ENCODE measurements at places on chromosomes 2 and 18. TPM values are rescaled to one million over a fixed set of nuclear protein-coding genes. Genes with fewer than 3 reads are reported as not detected.
A peak's percentile ranks its signal among the peaks of the same experiment; 100 is the strongest.

- H3K4me1 ChIP-seq, result no peaks in the 10 kb centered on the region
- H3K36me3 ChIP-seq, result no peaks in the 10 kb centered on the region
Observed at GRCh38 chr2:108215794-108216211, 24.0 kb upstream of the SULT1C3 start.

DNA sequence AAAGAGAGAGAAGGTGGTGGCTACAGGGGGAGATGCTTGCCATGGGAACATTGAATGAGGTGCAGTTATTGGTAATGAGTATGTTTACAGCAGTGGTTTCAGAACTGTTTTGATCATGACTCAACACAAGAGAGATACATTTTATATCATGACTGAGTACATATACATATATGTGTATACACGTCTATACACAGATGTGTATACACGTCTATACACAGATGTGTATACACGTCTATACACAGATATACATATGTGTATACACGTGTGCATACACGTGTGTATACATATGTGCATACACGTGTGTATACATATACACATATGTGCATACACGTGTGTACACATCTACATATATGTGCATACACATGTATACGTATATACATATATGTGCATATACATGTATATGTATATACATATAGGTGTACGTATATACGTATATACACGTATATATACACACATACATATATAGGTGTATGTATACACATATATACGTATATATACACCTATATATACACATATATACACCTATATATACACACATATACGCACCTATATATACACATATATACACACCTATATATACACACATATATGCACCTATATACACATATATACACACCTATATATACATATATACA, 518.5 kb downstream of the TSN start:
- H3K27me3 ChIP-seq, result peaks cover 3% of the 10 kb centered on the region
- no peak overlapping the region for H3K4me3 ChIP-seq
- H3K27ac ChIP-seq, result no peak overlapping the region
- H3K36me3 ChIP-seq, result no peaks in the 10 kb centered on the region
- DNase-seq, result no peak

DNA sequence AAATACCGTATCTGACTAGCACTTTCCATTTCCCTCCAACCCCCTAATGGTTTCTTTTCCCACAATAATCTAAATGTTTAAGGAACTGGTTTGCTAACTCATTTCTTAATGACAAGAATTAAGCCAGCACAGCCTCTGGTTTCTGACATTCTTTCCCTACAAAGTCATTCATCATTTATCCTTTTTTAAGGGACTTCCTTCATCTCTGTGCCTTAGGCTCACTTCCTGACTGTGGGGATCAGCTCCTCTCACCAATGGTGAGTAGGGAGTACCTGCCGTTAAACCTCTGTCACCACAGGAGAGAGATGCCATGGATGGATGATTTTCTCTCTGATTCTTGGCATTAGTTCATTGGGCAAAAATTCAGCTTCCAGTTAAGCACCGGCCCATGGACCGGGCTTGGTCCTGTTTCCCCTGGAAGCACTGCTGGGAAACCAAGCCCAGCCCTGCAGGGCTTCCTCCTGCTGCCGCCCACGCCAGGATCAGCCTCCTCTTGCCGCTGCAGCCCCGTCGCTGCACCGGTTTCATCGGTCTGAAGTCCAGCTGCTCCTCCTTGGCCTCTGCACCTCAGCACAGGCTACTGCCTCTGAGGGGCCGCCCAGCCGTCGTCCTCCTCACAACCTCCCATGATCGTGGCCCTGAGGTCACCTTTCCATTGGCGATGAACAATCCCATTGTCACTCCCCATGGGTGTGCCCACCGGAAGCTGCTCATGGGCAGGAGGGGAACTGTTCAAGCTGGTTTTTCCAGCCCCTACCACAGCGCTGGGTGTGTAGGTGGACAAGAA, 64.0 kb upstream of the ZNF516 start:
- H3K4me3 ChIP-seq, result no peak overlapping the region
- no peaks in the 10 kb centered on the region for H3K4me1 ChIP-seq
- peaks cover 40% of the 10 kb centered on the region for H3K27me3 ChIP-seq
- no peaks in the 10 kb centered on the region for H3K36me3 ChIP-seq

- no peak overlapping the region for H3K4me3 ChIP-seq
- H3K27ac ChIP-seq, result no peak overlapping the region
- H3K27me3 ChIP-seq, result peaks cover 4% of the 10 kb centered on the region
- no peaks in the 10 kb centered on the region for H3K4me1 ChIP-seq
Observed at GRCh38 chr2:98379311-98380202, 33.3 kb downstream of the CNGA3 start.

DNA sequence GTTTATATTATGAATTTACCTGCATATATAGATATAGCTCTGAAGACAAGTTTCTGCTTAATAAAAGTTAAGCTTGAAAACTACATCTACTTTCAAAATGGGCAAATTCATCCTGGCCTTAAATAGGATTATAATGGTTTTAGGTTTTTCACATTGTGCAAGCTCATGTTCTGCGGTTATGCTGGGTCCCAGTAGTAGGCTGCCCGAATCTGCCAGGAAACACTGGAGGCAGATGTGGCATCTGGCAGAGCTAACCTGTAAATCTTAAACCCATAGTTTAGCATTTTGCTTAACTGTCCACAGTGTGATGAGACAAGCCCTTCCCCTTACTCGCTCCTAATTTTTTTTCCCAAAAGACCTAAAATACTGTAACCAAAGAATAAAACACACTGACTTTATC, 234.2 kb downstream of the TCF4 start:
- no peak overlapping the region for H3K4me3 ChIP-seq
- H3K27me3 ChIP-seq, result no peaks in the 10 kb centered on the region
- H3K36me3 ChIP-seq, result no peaks in the 10 kb centered on the region

DNA sequence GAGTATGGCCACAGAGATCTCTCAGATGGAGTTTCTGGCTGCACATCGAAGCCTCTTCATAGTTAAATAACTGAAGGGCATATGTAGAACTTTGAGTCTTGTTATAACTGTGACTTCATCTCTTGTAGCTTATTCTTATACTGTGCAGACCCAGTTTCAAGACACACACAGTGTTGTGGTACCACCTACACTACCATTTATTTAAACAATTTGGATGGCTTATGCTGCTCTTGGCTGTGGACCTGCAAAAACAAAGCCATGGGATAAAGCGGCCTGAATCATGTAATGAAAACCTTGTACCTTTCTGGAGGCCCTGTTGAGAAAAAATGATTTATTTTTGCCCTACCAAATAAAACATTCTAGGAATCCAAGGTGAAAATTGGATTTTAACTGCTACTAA, 262.8 kb upstream of the RASGRP3 start:
- no peaks in the 10 kb centered on the region for H3K36me3 ChIP-seq
- no peak overlapping the region for H3K4me3 ChIP-seq
- no peak overlapping the region for H3K27ac ChIP-seq
- DNase-seq, result no peak
- no peaks in the 10 kb centered on the region for H3K4me1 ChIP-seq

DNA sequence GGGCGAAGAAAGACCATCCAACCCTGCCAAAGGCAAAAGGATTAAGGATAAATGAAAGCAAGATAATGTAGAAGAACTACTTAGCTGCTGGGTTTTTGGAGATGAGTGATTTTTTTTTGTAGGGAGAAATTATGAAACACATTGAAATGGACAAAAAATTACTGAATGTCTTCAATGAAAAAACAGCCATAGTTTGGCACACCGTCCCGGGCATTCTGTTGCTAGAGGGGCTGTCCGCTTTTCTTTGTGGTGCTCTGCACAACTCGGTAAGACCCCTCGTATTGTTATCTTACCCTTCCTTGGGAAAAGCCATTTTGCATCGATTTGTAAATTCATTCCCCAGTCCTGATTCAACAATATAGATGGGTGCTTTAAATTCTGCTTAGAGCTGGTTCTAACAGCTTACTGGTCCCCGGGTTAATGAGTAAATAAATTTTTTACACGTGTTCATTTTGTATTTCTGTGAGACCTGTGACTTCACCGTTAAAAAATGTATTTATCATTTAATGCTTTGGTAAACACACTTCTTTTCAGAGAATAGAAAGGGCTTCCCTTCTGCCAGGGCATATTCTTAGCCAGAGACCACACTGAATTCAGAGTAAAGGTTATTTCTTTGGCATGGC, 912 bp upstream of the LAPTM4A start:
- no peaks in the 10 kb centered on the region for H3K36me3 ChIP-seq
- peaks cover 3% of the 10 kb centered on the region for H3K27me3 ChIP-seq
- DNase-seq, result no peak
- no peak overlapping the region for H3K27ac ChIP-seq
- H3K4me3 ChIP-seq, result no peak overlapping the region

GRCh38 chr2:54347622-54348021, 91.6 kb upstream of the TSPYL6 start:
- H3K4me3 ChIP-seq, result no peak overlapping the region
- H3K27ac ChIP-seq, result no peak overlapping the region
- H3K27me3 ChIP-seq, result peaks cover 18% of the 10 kb centered on the region
- no peaks in the 10 kb centered on the region for H3K4me1 ChIP-seq
- DNase-seq, result no peak

DNA sequence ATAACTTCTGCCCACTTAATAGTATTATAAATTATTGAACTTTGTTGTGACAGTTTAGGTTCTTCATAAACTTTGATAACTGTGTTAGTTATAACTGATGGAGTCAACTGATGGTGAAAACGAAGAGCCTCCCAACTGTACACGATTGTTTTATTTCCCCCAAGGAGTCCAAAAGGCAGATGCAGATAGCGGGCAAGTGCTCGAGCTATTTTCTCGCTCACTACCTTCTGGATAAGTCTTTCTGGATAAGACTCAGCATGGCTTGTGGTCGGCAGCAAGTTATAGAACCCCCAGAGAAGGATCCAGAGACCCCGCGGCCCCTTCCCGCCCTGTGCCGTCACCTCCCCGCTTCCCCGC, 517 bp downstream of the GCFC2 start:
- peaks cover 34% of the 10 kb centered on the region for H3K4me1 ChIP-seq
- H3K36me3 ChIP-seq, result peaks cover 4% of the 10 kb centered on the region
- DNase-seq, result no peak
- H3K27ac ChIP-seq, result peak overlapping the region; percentile 96

- no peaks in the 10 kb centered on the region for H3K27me3 ChIP-seq
- peaks cover 9% of the 10 kb centered on the region for H3K36me3 ChIP-seq
Observed at GRCh38 chr2:28869494-28870145, 489 bp downstream of the TRMT61B start.

GRCh38 chr2:89833780-89834117, 1142.3 kb downstream of the RPIA start:
- peaks cover 9% of the 10 kb centered on the region for H3K36me3 ChIP-seq
- no peak overlapping the region for H3K4me3 ChIP-seq
- no peaks in the 10 kb centered on the region for H3K4me1 ChIP-seq
- H3K27me3 ChIP-seq, result no peaks in the 10 kb centered on the region
- DNase-seq, result no peak
- H3K27ac ChIP-seq, result no peak overlapping the region

- no peaks in the 10 kb centered on the region for H3K27me3 ChIP-seq
- no peak overlapping the region for H3K4me3 ChIP-seq
- no peak for DNase-seq
- H3K27ac ChIP-seq, result no peak overlapping the region
- no peaks in the 10 kb centered on the region for H3K4me1 ChIP-seq
- H3K36me3 ChIP-seq, result no peaks in the 10 kb centered on the region
Observed at GRCh38 chr2:195830968-195831950, 174.2 kb downstream of the SLC39A10 start.

DNA sequence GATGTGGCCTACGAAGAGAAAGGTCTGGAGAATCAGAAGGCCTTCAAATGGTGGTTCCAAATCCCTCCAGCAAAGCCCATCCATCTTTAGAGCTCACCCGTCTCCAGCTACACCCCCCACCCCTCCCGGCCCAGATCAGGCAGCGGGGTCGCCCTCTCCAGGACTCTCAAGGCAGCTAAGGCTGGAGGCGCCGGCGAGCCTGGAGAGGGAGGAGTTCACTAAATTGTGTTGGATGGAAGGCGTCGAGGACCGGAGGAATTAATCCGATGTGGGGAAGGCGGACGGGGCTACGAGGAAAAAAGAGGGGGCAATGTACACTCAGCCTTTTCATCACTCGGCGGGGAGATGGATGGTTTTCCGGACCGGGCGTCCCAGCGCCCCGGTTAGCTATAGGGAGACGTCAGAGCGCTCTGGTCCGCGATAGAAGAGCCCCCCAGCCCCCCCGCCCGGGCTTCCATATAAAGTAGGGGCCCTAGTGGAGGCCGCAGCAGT, at the start of gene GRP:
Gene GRP (plus strand): TSS at position 487 of the 492 bp plus-strand sequence. CDS start 108 bp downstream, outside the sequence.
- no peak for DNase-seq
- peak within 1 kb of the TSS; percentile 46 for H3K4me3 ChIP-seq
- no peak within 1 kb of the TSS for H3K27ac ChIP-seq

GRCh38 chr18:62672600-62672999, 42.7 kb upstream of the PHLPP1 start:
- H3K4me3 ChIP-seq, result no peak overlapping the region
- no peak for DNase-seq
- peaks cover 27% of the 10 kb centered on the region for H3K36me3 ChIP-seq
- H3K4me1 ChIP-seq, result no peaks in the 10 kb centered on the region

DNA sequence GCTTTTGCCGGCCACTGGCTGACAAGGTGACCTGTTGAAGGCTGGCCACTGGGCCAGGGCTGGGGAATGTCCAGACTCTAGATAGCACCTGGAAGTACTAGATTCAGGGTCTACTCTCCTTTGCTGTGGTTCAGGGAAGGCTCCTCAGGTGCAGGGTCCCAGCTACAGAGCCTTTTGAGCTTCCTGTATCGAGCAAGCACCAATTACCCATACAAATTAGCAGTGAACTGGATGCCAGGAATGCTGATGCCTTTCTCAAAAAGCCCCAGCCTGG, 213.4 kb downstream of the CYP26B1 start:
- H3K4me3 ChIP-seq, result no peak overlapping the region
- H3K4me1 ChIP-seq, result no peaks in the 10 kb centered on the region
- peaks cover 20% of the 10 kb centered on the region for H3K27me3 ChIP-seq
- no peak overlapping the region for H3K27ac ChIP-seq
- DNase-seq, result no peak

The NIFK gene
- 88.6 TPM for polyA plus RNA-seq

The AQP4 gene
- polyA plus RNA-seq, result not detected

The STPG4 gene
- not detected for polyA plus RNA-seq

The ERFE gene
- not detected for polyA plus RNA-seq

The DTNA gene
- not detected for polyA plus RNA-seq

The AKAIN1 gene
- polyA plus RNA-seq, result not detected

The SERPINB11 gene
- not detected for polyA plus RNA-seq

The ANKAR gene
- polyA plus RNA-seq, result 6.4 TPM

The SP5 gene
- polyA plus RNA-seq, result not detected

The NMUR1 gene
- 3.7 TPM for polyA plus RNA-seq

The CCDC121 gene
- 0.38 TPM for polyA plus RNA-seq

Measured in naive thymus-derived CD8-positive, alpha-beta T cell (primary cell).